Stimulated activated CD4-positive, alpha-beta T cell treated with anti-CD3 and anti-CD28 coated beads, TNF-alpha, amount 100 ng/mL, for 4 hours (primary cell): ENCODE measurements at places on chromosomes 3 and 15.

DNA sequence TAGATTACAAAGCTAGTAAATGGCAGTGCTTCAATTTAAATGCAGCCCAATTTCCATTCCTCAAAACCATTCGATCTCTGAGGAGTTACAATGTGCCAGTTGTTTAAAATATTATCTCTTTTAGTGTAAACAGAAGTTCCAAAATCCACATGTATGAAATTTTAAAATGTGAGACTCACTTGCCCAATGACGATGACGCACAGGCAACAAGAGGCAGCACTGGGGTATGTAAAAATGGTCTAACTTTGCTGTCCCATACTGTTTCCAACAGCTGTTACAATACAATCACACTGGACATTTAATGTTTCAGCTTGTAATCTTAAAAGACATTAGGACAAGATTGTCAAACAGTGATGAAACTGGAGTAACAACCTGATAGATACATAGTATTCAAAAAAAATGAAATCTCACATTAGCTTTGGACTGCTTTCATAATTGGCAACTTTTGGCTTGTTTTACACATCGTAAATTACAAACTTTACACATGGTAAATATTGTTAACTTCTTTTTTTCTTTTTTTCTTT lies 12.2 kb downstream of the SLTM start:
- no peak for DNase-seq

DNA sequence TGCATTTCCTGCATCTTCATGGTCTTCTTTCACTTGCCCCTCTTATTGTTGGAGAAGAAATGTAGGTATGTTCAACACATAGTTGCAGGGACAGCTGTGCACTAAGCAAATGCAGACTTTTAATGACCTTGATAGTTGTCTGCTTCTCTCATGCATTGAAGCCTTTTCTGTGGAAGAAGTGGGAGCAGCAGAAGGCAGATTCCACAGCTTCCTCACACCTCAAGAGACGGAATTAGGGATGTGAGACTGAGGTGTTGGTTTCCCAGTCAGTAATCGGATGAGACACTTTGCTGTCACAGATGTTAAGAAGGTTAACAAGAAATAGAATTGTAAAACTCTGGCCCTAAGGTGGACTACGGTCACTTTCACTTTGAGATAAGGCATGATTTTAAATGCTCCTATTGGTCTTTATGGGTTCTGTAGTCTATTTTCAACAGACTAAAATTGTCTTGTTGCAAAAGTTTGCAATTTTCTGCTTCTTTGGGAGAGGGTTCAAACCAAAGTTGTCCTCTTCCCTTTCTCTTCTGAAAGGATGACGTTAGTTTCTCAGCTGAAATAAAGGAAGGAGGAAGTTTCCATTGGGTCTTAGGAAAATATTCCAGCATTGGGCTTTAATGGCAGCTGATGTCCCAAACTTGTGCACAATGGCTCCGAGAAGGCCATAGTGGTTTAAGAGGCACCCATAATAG lies 117.4 kb downstream of the LPP start:
- no peak for DNase-seq

- no peak for DNase-seq
Observed at GRCh38 chr3:107870096-107870495, 220.7 kb downstream of the CD47 start.

GRCh38 chr3:159675285-159675684 lies 313.4 kb upstream of the IL12A start:
- no peak for DNase-seq

DNA sequence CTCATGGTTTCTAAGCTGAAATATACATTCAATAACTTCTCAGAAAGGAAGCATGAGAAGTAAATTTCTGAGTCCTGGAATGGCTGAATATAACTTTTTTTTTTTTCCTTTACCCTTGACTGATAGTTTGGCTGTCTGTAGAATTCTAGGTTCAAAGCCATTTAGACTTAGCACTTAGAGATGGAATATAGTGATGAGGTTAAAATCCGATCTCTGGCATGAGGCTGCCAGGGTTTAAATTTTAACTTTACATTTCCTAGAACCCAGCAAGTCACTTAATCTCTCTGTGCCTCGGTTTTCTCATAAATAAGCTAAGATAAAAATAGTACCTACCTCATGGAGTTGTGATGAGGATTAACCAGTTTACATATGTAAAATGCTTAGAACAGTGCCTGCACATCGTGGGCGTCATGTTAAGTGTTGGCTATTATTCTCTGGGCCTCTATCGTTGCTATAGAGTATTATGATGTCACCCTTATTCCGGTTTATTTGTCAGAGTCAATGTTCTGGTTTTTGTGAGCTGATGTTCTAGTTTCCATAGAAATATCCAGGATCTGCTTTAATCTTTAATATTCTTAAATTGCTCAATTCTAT lies 199.8 kb upstream of the TLE3 start:
- no peak for DNase-seq

- no peak for DNase-seq
Observed at GRCh38 chr3:197882586-197882985, 67.4 kb upstream of the RPL35A start.

GRCh38 chr15:69762373-69763148 lies 309.9 kb downstream of the RPLP1 start:
- no peak for DNase-seq

- DNase-seq = no peak
Observed at GRCh38 chr3:128723477-128723876, 2.5 kb upstream of the RAB7A start.

DNA sequence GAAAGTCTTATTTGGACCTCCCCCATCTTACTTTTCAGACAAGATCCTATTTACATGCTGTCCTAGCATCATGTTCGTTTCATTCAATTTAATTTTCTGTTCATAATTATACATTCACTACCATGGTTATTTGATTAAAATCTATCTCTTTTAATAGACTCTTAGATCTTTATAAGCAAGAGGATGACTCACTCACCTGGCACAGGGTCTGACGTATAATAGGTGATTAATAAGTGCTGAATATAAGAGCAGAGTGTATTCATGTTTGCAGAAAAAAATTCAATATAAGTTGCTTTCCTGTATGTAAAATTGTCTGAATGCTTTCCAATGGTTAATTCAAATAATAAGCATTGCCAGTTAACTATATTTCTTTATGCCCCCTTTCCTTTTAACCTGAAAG lies 165.5 kb upstream of the CBLB start:
- no peak for DNase-seq

DNA sequence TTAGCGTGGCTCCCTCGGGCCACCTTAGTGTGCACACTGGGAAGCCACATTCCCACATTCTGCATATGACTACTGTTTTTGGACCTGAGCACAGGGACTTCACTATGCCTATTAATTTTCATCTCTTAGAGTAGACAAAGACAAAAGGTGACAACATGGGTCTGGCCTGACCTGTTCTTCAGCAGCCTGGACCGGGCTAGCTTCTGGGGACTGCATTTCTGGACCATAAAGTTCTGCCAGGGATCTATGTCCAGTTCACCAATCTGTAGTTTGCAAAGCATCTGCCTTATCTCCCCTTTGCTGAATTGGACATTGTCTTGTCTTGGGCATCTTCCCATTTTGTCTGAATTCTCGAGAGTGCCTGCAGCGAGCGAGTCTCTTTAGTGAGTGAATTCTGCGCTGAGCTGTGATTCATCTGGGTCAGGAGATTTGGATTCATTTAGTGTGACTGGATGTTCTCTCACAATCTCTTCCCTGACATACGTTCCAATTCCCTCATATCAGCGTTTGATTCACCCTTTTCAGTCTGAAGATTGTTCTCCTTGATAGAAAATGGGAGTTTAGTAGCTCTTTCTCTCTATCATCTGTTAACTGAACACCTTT lies 112.2 kb upstream of the PLXNA1 start:
- no peak for DNase-seq

- DNase-seq = no peak
Observed at GRCh38 chr3:6601374-6601773, 259.5 kb upstream of the GRM7 start.

DNA sequence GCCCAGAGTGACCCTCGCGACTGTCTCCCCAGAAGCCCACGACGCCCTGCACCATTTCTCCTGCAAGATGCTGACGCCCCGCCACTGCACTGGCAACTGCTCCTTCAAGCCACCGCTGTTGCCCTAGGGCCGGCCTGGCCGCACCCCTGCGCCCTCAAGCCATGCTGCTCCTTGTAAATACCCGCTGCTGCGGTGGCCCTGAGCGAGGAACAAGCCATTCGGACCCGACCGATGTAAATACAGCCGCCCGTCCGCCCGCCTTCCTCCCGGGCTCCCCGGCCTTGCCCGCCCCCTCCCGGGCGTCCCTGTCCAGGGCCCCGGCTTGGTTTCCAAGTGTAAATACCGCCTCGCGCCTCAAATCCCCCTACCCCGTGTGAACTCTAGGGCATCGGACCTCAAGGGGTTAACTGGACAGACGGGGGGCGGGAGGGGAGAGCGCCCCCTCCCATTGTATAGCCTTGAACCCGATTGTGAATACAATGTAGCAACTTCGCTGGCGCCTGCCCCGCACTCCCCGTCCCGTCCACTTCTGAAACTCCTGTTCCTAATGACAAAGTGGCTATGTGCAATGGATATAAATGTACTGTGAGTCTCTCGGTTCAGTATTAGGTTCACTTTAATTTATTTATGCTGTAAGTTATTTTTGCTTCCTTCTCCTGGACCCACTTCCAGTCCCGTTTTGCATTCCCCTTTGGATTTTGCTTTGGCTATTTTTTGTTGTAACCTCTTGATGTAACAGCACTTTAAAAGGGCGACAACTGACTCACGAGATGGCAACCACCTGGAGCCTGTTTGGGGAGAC lies 5.9 kb downstream of the RNU6-1 start:
- no peak for DNase-seq

DNA sequence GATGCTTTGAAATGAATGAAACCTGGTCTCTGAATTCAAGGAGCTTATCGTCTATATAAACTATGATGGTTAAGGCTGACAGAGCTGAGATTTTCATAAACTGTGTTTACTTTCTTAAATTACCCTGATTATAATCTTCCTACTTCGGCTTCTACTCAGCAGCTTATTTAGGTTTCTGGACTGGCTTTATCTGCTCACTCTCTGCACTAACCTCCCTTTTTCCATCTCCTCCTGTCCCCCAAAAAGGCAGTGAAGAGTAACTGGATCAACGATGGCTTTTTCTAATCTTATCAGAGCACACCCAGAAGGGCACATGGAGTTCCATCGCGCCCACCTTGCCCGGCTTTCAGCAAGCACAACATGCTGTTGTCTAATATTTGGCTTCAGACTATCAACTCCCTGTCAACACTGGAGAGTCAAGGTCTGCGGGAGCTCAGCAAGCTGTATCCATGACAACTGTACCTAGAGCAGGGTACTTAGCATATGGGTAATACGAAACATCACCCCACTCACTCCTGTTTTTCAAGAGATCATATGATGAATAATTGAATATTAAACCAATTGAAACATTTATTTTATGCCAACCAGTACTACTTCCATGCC lies 417.3 kb downstream of the GABRB3 start:
- no peak for DNase-seq

DNA sequence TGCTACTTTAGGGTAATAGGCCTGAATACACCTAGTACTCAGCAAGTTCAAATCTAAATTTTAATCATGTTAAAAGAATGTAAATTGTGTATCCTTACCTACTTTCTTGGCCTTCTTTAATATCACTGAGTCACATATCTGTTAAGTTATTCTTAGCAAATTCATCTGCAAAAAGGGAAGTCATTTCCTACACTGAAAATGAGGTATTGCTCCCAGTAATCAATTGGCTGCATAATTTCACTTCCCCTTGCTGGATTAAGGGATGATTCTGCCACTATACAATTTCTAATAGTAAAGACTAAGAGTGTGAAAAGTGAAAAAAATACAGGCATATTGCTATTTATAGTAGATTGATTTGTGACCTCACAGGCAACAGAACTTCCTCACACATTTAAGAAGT lies 47.8 kb downstream of the CCDC54 start:
- DNase-seq = no peak

- DNase-seq = no peak
Observed at GRCh38 chr3:131388490-131388799, 6.9 kb downstream of the NUDT16 start.

- no peak for DNase-seq
Observed at GRCh38 chr3:58628823-58629562, 37.6 kb downstream of the FAM3D start.

DNA sequence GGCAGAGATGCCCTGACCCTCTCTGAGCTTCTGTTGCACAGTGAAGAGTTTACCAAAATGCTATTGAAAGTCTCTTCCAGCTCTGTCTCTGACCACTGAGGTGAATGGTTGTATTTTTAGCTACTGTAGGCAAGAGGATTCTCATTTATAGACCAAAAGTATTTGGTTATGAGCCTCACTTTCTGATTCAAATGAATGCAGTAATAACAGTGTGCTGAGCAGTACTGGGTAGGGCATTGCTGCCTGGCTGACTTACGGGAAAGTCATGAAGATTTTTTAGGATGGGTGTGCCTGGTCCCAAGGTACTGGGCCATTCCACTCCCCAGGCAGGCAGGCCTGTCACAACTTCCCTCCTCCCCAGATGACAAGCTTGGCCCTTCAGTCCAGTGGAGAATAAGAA lies 15.5 kb downstream of the PLA1A start:
- DNase-seq = no peak

DNA sequence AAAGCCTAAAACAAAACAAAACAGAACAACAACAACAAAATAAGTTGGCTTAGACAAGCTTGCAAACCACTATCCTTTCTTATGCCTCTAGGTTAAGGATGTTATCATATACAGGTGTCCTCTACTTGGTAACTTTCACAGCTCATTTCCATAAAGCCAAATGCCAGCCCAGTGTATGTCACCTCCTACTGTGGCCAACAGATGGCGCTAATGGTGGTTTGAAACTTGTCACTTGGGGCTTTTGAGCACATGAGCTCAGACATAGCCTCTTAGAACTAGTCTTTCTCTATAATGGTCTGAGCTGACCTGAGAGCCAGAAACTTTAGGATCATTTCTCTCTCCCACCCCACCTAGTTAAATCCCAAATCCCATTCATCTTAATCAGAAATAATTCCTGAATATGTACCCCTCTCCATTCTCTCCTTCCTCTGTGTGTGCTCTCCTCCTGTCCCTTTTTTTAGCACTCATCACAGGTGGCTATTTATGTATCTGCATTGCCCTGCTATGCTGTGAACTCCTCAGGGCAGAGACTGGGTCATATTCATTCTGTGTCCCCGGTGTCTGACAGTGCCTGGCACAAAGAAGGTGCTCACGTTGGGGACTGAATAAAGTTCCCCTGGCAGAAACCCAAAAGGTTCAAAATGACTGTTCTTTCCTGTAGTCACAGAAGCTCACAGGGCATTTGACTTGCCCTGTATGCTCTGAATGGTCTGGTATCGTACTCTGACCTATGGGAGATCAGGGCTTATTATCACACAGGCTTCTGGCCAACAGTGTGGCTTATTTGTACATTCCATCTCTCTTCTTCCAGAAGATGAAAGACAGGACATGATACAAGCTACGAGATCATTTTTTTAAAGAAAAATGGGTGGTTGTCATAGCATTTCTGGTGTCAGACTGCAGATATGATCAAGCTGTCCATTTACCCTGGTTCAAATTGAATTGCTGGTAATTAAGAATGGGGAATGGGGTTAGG lies 319.3 kb upstream of the AZI2 start:
- DNase-seq = no peak

- no peak for DNase-seq
Observed at GRCh38 chr15:85793641-85794597, 806 bp downstream of the KLHL25 start.

GRCh38 chr3:31048143-31048542 lies 153.7 kb upstream of the GADL1 start:
- no peak for DNase-seq

- DNase-seq = no peak
Observed at GRCh38 chr3:15116032-15116669, 17.2 kb upstream of the RBSN start.

- no peak for DNase-seq
Observed at GRCh38 chr15:25464784-25465183, 26.0 kb upstream of the UBE3A start.

GRCh38 chr15:47674586-47675232 lies 42.6 kb upstream of the SEMA6D start:
- no peak for DNase-seq
